ENCODE measurements at places on chromosomes 1 and 21. TPM values are rescaled to one million over a fixed set of nuclear protein-coding genes. Genes with fewer than 3 reads are reported as not detected.
A peak's percentile ranks its signal among the peaks of the same experiment; 100 is the strongest.

DNA sequence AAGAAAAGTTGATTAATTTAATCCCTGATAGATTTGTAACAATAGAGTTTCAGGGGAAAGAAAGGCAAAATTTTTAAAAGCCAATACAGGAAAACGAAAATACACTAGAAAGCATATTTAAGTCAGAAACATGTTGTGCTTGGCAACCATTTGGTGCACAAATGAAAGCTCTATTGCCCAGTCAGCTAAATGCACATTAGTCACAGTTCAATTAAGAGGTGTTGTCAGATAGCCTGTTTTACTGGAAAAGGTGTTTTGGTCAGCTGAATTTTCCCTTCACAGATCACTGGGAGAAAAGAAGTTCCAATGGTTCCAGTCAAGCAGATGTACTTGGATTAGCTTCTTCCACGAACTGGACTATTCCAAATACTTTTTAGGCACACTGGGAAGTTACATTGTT is 25.4 kb downstream of the RGS4 start:
- no peaks in the 10 kb centered on the region for H3K36me3 ChIP-seq
- peaks cover 8% of the 10 kb centered on the region for H3K27me3 ChIP-seq
- no peak overlapping the region for H3K4me3 ChIP-seq
- no peaks in the 10 kb centered on the region for H3K4me1 ChIP-seq
- DNase-seq = no peak
- H3K27ac ChIP-seq = no peak overlapping the region

- peaks cover 61% of the 10 kb centered on the region for H3K4me1 ChIP-seq
- H3K27me3 ChIP-seq = no peaks in the 10 kb centered on the region
- peaks cover 47% of the 10 kb centered on the region for H3K36me3 ChIP-seq
- H3K27ac ChIP-seq = no peak overlapping the region
Observed at GRCh38 chr1:6035719-6036118, 10.0 kb upstream of the KCNAB2 start.

- no peaks in the 10 kb centered on the region for H3K36me3 ChIP-seq
- no peak for DNase-seq
- no peak overlapping the region for H3K27ac ChIP-seq
- no peaks in the 10 kb centered on the region for H3K27me3 ChIP-seq
- H3K4me1 ChIP-seq = no peaks in the 10 kb centered on the region
Observed at GRCh38 chr1:104878203-104878909, 1128.7 kb downstream of the AMY1C start.

- no peaks in the 10 kb centered on the region for H3K4me1 ChIP-seq
- H3K27me3 ChIP-seq = peaks cover 11% of the 10 kb centered on the region
- no peaks in the 10 kb centered on the region for H3K36me3 ChIP-seq
- no peak for DNase-seq
- no peak overlapping the region for H3K4me3 ChIP-seq
Observed at GRCh38 chr1:17929224-17929623, 174.1 kb downstream of the ACTL8 start.

- peaks cover 8% of the 10 kb centered on the region for H3K4me1 ChIP-seq
- H3K27ac ChIP-seq = peak overlapping the region; percentile 19
Observed at GRCh38 chr1:109784551-109785252, 21.0 kb upstream of the EPS8L3 start.

Gene LSM10
- total RNA-seq = 44.0 TPM

Gene FAM76A
- 8.1 TPM for total RNA-seq

Gene DSTYK
- 9.4 TPM for total RNA-seq

Measured in activated CD4-positive, alpha-beta T cell treated with anti-CD3 and anti-CD28 coated beads for 36 hours (primary cell).